ENCODE measurements at places on chromosomes 4 and X.

- DNase-seq, result no peak
Observed at GRCh38 chr4:17544205-17544604, 29.2 kb downstream of the CLRN2 start.

- DNase-seq, result no peak
Observed at GRCh38 chr4:2142630-2143427, 83.7 kb downstream of the NAT8L start.

DNA sequence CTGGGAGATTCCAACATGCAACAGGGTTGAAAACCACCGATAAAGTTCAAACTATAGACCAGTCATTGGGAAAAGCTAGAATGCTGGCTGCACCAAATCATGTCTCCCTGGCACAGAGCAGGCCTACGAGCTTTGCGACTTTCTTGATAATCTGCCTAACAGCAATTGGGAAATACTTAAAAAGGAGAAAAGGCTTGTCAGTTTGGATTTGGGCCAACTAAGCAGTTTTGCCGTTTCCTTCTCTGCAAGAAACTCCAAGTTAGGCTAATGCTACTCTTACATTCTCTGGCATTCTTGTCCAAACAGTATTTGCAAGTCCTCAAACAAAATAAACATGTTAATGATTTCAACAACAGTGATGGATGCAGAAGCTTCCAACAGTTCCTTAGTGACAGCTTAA, 87.9 kb downstream of the PDK3 start:
- DNase-seq, result no peak

GRCh38 chr4:61773655-61774245, 573.6 kb downstream of the ADGRL3 start:
- DNase-seq, result no peak

DNA sequence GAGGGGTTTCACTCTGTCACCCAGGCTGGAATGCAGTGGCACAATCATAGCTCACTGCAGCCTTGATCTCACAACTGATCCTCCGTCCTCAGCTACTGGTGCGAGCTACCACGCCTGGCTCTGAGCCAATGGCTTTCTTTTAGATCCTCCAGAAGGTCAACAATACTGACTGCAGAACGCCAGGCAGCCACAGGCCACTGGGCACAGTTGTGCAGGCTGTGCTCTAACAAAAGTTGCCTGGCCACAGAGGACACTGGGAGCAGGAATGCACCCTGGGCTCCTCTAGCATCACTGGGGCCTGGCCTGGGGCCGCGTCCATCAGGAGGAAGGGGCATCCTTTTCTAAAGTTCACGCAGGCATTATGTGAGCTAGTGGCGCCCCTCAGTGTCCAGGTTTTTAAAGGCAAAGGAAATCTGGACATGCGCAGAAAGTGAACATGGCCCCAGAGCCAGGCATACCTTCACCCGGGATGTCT, 14.9 kb upstream of the PORCN start:
- no peak for DNase-seq

DNA sequence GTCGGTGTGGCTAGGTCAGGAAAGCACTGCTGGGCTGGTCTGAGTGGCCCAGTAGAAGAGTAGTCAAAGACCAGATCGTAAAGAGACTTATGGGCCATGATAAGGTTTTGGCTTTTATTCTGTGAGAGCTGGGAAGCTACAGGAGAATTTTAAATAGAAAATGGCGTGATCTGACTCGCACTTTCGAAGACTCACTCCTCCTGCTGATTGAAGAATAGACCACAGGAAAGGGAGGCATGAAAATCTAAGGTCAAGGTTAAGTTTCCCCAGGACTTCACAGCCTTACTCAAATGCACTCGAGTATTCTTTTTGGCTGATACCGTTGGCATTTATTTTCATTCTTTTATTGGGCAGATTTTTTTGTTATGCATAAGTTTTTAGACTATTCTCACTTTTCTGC, 231.4 kb upstream of the ANKRD50 start:
- DNase-seq, result no peak

- DNase-seq, result no peak
Observed at GRCh38 chr4:106818764-106819163, 217.3 kb downstream of the DKK2 start.

DNA sequence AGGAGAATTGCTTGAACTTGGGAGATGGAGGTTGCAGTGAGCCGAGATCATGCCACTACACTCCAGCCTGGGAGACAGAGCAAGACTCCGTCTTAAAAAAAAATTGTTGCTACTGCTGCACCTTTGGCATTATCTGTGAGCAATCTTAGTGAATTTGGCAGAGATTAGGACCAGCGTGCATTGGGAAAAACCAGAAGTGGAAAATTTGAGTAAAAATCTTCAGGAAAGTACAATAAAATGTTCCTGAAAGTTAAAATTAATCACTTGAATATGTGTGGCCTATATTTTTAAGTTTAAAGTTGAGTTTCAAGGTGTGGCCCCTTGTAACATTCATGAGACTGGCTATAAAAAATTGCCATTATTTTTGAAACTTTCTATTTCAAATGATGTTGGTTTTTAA, 85.1 kb downstream of the SPRY1 start:
- DNase-seq, result no peak

- DNase-seq, result no peak
Observed at GRCh38 chr4:139920486-139921002, 233.4 kb downstream of the MAML3 start.

DNA sequence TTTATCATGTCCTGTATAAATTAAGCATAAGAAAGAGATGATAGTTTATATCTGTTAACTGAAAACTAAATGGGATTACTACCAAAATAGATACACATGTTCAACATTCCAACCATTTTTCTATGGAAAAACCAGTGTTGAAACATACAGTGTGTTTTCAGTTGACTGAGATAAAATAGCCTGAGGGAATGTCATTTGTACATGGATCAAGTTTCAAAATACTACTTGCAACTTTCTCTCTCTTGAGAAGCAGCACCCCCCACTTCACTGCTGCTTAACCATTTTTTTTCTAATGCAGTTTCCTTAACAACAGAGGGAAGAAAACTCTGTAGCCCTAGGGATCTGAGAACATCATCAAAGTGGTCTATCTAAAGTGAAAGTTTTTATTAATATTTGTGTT, 70.8 kb downstream of the NPNT start:
- DNase-seq, result no peak

GRCh38 chr4:67292045-67292444, 253.3 kb downstream of the CENPC start:
- no peak for DNase-seq

DNA sequence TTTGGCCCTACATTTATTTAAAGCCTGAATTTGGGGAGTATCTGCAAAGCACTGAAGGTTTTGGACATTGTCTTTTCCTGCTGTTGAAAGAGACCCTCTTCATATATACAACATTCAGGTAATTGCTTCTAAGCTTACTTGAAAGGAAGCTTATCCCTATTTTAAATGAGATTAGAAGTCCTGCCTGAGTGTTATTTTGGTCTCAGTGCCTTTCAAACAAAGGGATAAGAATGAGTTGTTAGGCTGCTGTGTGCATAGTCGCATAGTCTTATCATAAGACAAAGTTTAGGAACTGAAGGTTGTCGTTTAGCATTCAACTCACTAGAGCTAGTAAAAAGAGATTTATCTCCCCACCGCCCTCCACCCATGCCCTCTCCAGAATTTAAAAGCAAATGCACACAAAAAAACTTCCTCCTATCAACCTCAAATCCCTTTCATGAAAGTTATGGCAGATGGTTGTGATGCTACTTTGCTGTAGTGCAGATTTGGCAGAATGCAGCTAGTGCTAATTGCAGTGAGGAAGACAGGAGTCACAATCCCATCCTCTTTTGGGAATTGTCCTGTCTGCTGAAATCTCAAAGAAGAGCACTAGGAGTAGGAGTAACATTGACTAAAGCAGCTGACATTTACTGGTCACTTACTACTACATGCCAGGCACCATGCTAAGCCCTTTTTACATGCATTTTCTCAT, 5.8 kb downstream of the HERC3 start:
- DNase-seq, result no peak

DNA sequence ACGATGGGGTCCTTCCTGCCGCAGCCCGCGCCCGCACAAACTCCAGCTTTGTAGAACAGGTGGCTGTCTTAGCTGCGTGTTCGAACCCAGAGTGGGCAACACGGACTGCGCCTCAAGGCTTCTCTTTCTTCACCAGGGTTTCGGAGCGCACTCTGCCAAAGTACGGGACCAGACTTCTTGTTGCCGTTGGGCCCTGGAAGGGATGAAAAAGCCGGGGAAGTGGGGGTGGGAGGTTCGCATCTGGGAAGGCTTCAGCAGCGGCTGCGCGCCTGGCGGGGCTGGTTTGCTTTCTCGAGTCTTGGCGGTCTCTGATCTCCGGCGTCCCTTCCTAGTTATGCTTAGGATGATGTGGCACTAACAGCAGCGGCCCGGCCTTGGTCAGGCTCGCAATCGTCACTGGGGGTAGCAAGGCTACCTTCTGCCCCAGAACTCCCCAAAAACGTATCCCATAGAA, 673 bp downstream of the PARM1 start:
- no peak for DNase-seq

DNA sequence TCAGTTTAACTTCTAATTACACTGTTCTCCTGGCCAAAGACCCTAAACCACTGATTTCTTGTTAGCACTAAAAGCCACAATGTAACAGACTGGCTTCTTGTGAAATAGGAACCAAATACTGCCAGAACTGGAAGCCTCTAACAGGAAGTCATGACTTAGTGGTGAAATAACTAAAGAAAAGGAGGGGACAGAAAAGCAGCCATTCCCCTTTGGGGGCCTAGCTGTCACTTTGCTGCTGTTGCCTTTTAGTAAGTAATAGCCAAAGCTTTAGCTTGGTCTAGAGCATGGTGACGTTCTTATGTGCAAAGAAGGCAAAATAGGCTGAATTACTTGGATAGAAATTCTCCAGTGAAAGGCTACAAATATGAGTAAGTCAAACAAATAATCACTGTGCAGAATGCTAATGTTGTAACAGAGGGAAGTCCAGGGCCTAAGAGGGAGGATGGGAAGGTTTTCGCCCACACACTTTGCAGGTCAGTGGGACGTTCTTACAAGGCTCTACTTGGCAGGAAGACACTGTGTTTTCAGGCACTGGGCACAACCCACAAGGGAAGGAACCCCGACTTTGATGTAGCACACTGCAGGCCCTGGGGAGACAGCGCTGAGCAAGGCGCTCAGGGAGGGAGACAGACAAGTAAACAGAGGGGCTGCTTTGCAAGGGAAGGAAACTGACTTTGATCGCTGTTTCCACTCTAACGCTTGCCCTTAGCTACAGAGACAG, 16.7 kb downstream of the GAB3 start:
- no peak for DNase-seq

DNA sequence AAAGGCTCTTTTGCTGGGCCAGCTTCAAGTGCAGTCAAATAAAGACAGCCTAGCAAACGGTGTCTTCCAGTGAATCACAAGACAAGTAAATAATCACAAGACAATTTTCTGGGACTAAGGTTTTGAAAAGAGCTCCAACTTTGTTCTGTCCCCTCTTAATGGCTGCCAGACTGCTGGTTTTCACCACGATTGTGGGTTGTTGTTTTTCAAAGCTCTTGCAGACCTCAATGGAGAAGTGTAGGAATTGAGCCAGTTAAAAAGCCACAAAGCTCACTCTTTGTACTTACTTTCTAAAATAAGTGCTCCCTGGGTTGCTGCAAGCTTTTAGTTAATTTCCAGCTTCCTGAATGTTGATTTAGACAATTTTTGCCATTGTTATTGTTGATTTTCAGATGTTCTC, 405.8 kb upstream of the HTR2C start:
- DNase-seq, result no peak
